ENCODE measurements at places on chromosomes 7 and 10.

DNA sequence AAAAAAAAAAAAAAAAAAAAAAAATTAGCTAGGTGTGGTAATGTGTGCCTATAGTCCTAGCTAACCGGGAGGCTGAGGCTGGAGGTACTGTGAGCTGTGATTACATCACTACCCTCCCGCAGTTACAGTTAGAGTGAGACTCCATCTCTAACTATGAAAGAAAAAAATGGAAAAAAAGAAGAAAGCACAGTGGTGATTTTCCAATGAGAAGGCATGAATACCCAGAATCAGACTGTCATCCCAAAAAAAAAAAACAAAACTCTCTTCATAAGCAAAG, 269.9 kb upstream of the MKLN1 start:
- DNase-seq = no peak

- DNase-seq = no peak
Observed at GRCh38 chr10:64346389-64346788, 825.2 kb downstream of the REEP3 start.

- peak; percentile 25 for DNase-seq
Observed at GRCh38 chr7:100632951-100633717, 8.2 kb downstream of the TFR2 start.

GRCh38 chr7:36898186-36898585, 173.9 kb upstream of the AOAH start:
- DNase-seq = no peak

- no peak for DNase-seq
Observed at GRCh38 chr10:100020142-100020885, 10.6 kb upstream of the DNMBP start.

DNA sequence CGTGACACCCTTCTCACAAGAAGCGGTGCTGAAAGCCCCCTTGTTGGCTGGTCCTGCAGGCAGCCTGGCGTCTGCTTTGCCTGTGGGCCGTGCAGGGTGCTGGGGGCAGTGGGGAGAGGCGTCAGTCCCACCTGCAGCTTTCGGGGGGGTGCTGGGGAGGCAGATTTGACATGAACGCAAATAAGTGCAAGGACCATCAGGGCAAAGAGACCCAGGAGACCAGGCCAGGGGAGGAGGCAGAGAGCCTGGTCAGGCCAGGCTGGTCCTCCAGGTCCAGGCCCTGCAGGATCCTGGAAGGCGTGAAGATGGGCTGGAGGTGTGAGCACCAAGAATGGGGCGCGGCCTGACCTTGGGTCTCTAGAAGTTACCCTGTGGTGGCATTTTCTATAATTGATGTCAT, 81.6 kb downstream of the MGMT start:
- DNase-seq = no peak

DNA sequence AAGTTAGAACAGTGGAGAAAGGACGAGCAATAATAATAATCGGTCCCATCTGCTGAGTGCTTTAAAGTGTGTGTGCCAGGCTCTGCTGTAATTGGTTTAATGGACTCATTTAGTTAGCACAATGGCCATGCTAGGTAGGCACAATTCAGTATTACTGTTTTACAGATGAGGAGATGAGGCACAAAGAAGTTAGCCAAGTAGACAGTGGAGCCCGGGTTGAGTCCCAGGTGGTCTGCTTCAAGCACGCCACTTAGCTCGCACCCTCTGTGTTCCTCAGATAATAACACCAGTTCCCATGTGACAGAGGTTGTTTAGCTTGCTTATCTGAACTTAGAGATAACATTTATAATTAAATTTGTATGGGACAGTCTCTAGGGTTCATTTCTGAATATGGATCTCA, 101.6 kb upstream of the GJD4 start:
- DNase-seq = no peak
